SIG-M5 (cell line): ENCODE measurements at places on chromosomes 5 and 9.

DNA sequence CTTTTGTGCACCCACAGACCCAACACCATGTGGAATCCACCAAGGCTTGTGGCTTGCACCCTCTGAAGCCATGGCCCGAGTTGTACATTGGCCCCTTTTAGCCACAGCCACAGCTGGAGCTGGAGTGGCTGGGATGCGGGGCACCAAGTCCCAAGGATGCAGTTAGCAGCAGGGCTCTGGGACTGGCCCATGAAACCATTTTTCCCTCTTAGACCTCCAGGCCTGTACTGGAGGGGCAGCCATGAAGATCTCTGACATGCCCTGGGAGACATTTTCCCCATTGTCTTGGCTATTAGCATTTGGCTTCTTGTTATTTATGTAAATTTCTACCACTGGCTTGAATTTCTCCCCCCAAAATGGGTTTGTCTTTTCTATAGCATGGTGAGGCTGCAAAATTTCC is 51.8 kb downstream of the RASA1 start:
- DNase-seq: no peak

DNA sequence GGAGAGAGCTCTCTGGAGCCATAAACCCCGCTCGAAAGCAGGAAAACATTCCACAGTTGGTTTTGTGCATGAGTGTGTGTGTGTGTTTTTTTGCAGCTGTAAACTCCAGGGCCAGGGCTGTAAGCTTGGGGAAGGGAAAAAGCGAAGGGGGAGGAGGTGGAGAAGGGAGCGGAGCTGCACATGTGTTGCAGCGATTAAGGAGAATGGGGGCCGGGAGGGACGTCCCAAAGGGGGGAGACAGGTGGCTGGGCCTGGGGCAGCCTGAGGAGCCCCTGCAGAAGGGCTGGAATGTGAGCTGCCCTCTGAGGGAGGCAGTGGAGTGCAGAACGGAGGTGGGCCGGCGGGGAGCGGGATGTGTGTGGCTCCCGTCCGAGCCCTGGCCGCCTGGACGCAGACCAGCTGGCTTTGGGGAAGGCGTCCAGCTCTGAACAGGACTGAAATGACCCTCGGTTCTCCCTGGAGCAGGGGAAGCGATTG is 2.7 kb upstream of the MYMK start:
- DNase-seq: no peak

DNA sequence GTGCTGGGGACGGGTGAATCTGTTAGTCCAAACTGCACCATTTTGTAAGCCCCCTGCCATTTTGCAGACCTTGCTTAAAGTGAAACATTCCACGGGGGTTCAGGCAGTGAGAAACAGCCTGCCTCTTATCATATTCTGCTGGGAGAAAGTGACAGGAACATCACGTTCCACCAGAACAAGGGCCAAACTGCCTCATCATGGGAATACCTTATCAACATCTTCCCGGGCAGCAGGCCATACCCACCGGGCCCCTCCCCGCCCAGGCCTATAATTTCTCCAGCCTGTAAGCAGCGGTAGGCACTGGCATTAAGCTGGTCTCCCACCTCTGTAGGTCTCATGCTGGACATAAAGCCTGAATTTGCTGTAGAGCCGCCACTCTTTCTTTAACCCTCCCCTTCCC is 1.5 kb upstream of the CFAP77 start:
- DNase-seq: no peak

GRCh38 chr5:32767948-32768467 is 56.9 kb downstream of the NPR3 start:
- no peak for DNase-seq

- DNase-seq: no peak
These were observed 102.3 kb downstream of the RXRA start for GRCh38 chr9:134428559-134428958.

- no peak for DNase-seq
These were observed 90.9 kb downstream of the CFAP90 start for GRCh38 chr5:7759951-7760580.

DNA sequence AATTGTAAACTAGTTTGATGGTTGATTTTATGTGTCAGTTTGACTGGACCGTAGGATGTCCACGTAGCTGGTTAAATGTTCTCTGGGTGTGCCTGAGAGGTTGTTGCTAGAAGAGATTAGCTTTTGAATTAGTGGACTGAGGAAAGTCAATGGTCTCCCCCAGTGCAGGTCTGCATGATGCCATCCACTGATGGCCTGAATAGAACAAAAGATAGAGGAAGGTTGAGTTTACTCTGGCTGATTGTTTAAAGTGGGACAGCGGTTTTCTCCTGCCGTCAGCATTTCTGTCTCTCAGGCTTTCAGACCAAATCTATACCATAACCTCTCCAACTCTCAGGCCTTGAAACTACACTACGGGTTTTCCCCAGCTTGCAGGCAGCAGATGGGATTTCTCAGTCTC is 899.2 kb upstream of the WWC1 start:
- no peak for DNase-seq

GRCh38 chr5:143426437-143426991 is 23.0 kb upstream of the NR3C1 start:
- DNase-seq: no peak

- no peak for DNase-seq
These were observed 52.6 kb upstream of the ARAP3 start for GRCh38 chr5:141734501-141735229.

DNA sequence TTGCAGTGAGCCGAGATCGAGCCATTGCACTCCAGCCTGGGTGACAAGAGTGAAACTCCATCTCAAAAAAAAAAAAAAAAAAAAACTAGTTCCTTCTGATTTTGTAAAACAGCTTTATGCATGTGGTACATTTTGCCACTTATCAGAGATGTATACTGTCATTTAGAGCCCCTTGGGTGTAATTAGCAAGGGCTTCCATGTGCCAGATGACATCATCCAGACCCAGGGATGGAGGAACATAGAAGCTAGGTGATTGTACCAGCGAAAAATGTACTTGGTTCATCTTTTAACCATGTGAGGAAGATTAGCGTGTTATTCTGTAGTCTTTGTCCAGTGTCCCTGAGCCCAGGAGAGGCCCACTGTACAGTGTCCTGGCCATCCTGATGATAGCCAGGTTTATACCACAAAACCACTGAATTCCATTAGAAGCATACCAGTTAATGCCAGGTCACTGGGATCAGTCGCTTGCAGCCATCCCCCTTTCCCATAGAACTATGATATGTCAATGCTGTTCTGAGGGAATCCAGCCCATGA is 239.3 kb upstream of the SGCD start:
- DNase-seq: no peak

DNA sequence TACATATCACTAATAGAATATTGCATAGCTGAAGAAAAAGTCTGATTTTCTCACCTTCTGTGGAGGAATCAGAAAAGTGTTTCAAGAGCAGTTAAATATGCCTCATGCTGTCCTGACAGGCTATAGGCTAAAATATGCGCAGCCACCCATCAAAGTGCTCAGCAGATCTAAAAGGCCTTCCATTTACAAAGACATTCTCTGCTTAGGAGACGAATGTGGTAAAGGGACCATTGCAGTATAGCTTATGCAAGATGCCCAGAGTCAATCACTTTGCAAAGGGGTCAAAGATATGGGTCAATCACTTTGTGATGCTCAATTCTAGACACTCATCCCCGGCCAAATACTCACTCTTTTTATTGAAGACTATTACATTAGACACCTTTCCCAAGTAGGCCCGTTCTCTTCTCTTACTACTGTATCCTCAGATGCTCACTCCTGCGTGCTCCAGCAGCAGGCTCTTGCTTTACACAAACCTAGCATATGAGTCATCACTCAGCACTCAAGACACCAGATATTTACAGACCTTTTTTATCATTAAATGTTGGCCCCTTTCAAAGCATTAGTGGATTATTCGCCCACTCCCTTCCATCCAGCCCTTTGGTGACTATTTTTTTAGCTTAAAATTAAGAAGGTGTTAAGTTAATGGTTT is 568.2 kb upstream of the CDH18 start:
- no peak for DNase-seq

- DNase-seq: no peak
These were observed 3.1 kb upstream of the VAV2 start for GRCh38 chr9:133995012-133995896.

DNA sequence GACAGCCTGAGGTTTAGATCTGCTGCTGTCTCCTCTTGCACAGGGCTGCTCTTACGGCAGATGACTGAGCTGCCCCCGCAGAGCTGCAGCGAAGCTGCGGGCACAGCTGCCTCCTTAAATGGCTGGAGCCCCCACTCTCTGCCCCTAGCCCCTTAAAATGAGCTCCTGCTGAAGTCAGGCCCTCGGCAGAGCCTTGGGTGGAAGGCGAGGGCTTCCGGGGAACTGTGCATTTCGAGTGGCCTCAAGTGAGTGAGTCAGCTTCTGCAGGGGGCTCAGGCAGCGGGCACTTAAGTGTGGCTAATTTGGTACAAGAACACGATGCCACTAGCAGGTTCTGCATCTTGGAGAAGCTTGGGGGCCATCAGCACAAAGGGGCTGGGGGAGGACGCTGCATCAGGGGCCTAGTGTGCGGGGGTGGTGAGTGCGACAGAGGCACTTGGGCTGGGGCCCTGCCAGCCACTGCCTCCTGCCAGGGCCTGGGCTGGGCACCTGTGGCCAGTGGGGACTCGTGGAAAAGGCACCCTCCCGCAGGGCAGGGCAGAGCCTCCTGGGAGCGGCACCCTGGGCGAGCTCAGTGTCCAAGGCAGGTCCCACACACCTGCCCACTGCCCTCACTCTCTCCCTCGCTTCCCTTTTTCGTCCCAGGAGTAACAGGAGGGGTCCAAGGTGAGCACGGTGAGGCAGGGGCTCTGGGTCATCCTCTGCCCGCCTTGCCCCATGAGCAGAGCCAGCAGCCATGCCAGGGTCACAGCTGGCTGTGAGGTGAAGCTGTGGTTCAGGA is 28.8 kb upstream of the RNU6ATAC start:
- no peak for DNase-seq

GRCh38 chr5:115375893-115376292 is 79.4 kb upstream of the CCDC112 start:
- DNase-seq: no peak

GRCh38 chr5:134227776-134228175 is 1.9 kb upstream of the PPP2CA start:
- no peak for DNase-seq

DNA sequence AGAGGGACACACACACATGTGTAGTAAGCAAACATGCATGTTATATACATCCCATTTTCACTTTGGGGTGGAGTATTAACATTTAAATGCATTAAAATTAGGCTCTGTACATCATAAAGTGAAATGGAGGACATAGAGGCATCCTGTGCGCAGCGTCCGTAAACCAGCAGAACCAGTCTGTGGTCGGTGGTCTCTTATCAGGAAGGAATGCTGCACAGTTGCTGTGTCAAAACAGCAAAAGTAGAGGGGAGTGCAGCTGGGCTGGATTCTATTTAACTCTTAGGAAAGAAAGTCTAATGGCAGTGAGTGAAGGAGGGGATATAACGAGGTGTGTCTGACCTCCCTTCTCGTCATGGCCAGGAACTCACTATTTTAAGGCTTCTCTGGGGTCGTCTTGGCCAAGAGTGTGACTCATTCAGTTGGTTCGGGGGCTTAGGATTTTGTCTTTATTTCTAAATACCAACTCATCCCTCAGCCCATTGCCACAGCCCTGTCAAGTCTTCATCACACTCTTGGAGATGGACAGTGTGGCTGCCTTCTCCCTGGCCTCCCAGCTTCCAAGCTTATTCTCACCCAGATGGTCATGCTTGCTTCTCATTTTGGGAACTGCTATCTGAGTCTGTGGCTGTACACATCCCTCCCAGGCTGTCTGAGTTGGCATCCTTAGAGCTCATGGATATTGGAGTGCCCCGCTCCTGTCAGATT is 20.1 kb upstream of the CXCL14 start:
- no peak for DNase-seq

- DNase-seq: no peak
These were observed 441.5 kb upstream of the CDH9 start for GRCh38 chr5:27479859-27480258.

GRCh38 chr5:65132386-65132785 is 349.3 kb downstream of the ADAMTS6 start:
- DNase-seq: no peak

DNA sequence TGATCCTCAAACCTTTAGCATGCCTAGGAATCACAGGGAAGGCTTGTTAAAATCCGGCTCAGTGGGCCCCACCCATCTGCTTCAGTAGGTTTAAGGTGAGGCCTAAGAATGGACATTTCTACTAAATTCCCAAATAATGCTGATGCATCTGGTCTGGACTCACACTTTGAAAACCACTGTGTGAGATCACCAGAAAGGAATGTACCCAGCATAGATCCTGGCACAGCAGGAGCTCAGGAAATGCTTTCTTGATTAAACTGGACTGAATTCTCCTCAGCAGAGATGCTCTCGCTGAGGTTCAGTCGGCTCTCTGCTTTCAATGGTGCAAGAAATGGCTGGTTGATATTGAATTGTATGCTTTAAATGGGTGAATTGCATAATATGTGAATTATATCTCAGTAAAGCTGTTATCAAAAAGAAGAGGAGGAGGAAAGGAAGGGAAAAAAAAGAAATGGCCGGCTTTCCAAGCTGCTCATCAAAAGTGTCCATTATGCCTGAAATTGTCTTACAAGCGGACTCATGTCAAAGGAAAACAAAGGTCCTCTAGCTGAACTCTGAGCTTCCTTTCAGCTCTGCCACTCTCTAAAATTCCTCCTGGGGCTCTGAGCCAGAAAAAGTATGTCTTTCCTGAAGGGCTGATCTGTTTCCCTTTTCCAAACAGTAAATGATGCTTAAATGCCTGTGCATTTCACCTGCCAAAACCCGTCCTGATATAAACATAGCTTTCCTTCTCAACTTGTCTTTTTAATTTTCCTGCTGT is 77.6 kb upstream of the SAP30L start:
- no peak for DNase-seq

DNA sequence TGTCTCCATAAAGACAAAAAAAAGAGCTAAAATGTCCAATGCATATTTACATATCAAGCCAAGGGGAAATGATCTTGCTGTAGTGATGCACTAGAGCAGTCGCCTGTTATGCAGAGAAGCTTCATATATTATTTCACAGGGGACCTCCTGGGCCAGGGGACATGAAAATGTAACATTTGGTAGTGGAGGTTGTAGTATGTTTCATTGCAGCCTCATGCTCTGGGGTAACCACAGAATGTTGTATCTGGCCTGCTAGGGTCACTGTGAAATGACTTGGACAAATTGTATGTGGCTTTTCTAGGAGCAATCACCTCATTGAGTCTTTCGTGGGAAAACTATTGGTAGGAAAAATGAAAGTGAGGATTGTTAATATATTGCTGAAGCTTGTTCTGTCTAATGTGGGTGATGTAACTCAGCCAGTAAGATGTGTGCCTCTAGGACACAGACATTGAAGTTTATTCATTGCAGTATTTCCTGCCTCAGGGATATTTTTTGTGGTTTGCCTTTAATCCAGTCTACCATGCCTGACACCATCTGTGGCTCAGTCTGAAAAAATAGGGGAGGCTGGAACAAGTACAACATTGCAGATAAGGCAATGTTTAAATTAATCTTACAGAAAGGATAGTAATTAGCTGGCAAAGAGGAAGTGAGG is 430.8 kb upstream of the TNC start:
- DNase-seq: no peak

- no peak for DNase-seq
These were observed 865.4 kb upstream of the ACO1 start for GRCh38 chr9:31519011-31519410.

- no peak for DNase-seq
These were observed 57.0 kb downstream of the CFAP90 start for GRCh38 chr5:7793895-7794294.
